ENCODE measurements at places on chromosomes 12 and 14. TPM values are rescaled to one million over a fixed set of nuclear protein-coding genes. Genes with fewer than 3 reads are reported as not detected.

GRCh38 chr14:24443053-24443665 is 583 bp upstream of the SDR39U1 start:
- no peak for DNase-seq

GRCh38 chr12:54564768-54565167 is 15.4 kb downstream of the PDE1B start:
- DNase-seq: no peak

DNA sequence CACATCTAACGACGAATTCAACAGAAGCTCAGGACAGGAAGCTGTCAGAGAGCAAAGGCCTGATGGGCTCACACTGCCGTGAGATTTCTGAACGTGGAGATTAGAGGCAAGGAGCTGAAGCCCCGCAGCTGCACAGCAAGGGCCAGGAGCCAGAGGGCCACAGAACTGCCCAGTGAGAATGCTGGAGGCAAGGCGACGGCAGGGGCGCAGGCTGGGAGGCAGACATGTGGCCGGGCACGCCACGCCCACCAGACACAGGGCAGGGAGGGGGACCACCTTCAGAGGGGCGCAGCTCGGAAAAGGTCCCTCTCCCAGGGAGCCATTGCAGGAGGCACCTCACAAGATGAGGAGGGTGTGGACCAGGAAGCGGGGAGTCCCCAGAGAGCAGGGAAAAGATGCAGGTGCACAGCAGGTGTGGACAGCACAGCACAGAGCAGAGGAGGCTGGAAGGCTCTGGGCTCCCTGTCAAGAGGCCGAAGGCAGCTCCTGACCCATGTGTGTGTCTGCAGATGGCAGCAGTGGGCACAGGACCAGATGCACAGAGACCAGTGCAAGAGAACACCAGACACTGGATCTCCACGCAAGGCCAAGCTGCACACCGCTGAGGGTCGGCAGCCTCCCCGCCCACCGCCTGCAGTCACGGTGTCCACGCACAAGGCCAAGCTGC is 23.0 kb downstream of the BTBD6 start:
- DNase-seq: no peak

DNA sequence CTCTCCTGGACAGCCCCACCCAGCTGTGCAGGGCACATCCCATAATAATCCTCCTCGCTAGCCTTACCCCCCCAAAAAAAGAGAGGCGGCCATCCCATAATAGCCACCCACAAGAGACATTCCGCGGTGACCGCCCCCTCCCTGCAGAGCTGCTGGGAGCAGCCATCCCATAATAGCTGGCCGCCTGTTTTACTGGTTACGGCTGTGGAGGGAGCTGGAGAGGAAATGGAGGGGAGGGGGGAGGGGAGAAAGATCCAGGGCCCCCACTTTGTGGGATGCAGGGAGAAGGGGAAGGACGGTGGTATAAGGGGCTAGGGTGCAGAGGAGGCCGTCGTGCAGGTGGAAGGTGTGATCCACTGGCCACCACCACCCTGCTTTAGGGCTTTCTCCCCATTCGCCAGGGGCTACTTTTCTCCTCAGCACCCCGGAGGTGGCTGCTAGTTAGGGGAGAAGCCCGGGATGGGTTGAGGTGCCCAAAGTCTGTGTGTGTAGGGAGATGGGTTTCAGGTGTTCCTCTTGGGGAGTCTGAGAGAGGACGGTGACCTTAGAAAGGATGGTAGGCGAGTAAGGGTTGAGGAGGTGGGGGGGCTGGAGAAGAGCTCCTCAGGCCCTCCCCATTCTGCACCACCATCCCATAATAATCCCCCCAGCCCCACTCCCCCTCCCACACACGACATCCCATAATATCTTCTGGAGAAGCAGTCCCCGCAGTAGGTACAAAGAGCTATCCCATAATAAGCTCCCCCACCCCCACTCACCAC is 6.0 kb upstream of the CHD4 start:
- peak; percentile 45 for DNase-seq

The SLC4A8 gene
- total RNA-seq: 1.4 TPM

GRCh38 chr12:130873825-130874224 is 2.0 kb downstream of the RAN start:
- no peak for DNase-seq

GRCh38 chr12:130831876-130832405 is 7.1 kb downstream of the STX2 start:
- no peak for DNase-seq

GRCh38 chr12:121279507-121279915 is 17.0 kb downstream of the CAMKK2 start:
- DNase-seq: no peak

GRCh38 chr12:28878629-28879028 is 270.4 kb upstream of the FAR2 start:
- no peak for DNase-seq
